ENCODE measurements at places on chromosomes 12 and 14.

- DNase-seq, result no peak
- peaks cover 5% of the 10 kb centered on the region for H3K27me3 ChIP-seq
- no peak overlapping the region for H3K4me3 ChIP-seq
- H3K4me1 ChIP-seq, result no peaks in the 10 kb centered on the region
- H3K36me3 ChIP-seq, result no peaks in the 10 kb centered on the region
These were observed 46.1 kb upstream of the FRMD6 start for GRCh38 chr14:51605575-51605974.

- no peak for DNase-seq
- no peak overlapping the region for H3K27ac ChIP-seq
- no peaks in the 10 kb centered on the region for H3K4me1 ChIP-seq
- no peak overlapping the region for H3K4me3 ChIP-seq
- H3K27me3 ChIP-seq, result no peaks in the 10 kb centered on the region
These were observed 46.1 kb downstream of the UBE3B start for GRCh38 chr12:109523504-109523903.

GRCh38 chr12:125211464-125211863 lies 146.2 kb downstream of the AACS start:
- H3K4me1 ChIP-seq, result no peaks in the 10 kb centered on the region
- no peak overlapping the region for H3K27ac ChIP-seq
- no peak overlapping the region for H3K4me3 ChIP-seq
- no peaks in the 10 kb centered on the region for H3K36me3 ChIP-seq
- no peak for DNase-seq

GRCh38 chr12:93134175-93134890 lies 205.2 kb upstream of the EEA1 start:
- peaks cover 32% of the 10 kb centered on the region for H3K4me1 ChIP-seq
- no peaks in the 10 kb centered on the region for H3K36me3 ChIP-seq
- H3K27me3 ChIP-seq, result no peaks in the 10 kb centered on the region
- DNase-seq, result no peak
- no peak overlapping the region for H3K27ac ChIP-seq
- H3K4me3 ChIP-seq, result no peak overlapping the region

DNA sequence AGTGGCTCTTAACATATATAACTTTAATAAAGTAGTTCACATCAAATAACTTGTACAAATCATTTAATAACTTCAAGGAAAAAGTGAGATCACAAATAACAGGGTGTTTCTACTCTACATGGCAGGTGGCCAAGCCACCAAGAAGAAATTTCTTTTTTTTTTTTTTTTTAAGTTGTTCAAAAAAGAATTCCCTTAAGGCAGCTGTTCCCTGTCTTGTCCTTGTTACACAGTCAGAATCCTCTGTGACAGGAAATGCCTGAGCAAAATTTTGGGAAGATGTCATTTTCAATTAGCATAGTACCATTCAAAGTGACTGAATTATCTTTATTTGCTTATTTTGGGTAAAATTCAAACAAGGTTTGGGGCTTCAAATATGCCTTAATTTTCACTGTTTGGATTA lies 79.4 kb downstream of the LIN7A start:
- H3K27ac ChIP-seq, result no peak overlapping the region
- no peaks in the 10 kb centered on the region for H3K36me3 ChIP-seq
- H3K27me3 ChIP-seq, result no peaks in the 10 kb centered on the region
- H3K4me1 ChIP-seq, result no peaks in the 10 kb centered on the region

GRCh38 chr14:47392326-47392725 lies 283.1 kb downstream of the MDGA2 start:
- no peaks in the 10 kb centered on the region for H3K36me3 ChIP-seq
- H3K27me3 ChIP-seq, result no peaks in the 10 kb centered on the region
- no peaks in the 10 kb centered on the region for H3K4me1 ChIP-seq
- no peak overlapping the region for H3K4me3 ChIP-seq

DNA sequence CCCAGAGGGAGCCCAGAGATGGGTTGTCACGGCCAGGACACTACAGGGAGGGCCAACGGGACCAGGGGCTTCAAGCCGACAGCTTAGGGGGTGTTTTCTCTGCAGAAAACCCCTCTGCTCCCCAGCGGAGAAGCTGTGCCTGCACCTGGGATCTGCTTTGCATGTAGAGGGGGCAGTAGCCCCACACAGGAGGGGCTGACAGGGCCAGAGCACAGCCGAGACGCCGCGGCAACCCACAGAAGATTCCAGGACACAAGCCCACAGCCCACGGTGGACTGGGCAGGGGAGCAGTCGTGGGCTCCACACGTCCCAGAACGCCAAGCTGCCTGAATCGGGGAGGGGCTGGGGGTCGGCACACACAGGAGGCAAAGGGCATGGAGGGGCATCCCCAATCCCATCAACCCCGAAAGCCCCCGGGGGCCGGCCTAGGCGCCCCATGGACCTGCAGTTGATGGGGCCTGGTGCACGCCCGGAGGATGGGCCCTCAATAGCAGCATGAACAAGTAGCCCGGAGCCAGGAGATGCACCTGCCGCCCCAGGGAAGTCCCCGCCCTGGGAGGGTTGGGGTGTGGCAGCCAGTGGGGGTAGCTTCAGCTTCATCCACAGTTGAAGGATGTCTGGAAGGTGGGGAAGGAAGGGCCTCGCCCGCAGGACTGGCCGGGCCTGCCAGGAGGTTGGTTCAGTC lies 30.5 kb upstream of the TMEM179 start:
- no peaks in the 10 kb centered on the region for H3K4me1 ChIP-seq
- peaks cover 9% of the 10 kb centered on the region for H3K27me3 ChIP-seq
- no peak for DNase-seq

GRCh38 chr12:45362291-45362690 lies 146.4 kb downstream of the ANO6 start:
- no peak for DNase-seq
- no peaks in the 10 kb centered on the region for H3K27me3 ChIP-seq
- H3K4me1 ChIP-seq, result no peaks in the 10 kb centered on the region
- no peak overlapping the region for H3K4me3 ChIP-seq
- no peak overlapping the region for H3K27ac ChIP-seq

DNA sequence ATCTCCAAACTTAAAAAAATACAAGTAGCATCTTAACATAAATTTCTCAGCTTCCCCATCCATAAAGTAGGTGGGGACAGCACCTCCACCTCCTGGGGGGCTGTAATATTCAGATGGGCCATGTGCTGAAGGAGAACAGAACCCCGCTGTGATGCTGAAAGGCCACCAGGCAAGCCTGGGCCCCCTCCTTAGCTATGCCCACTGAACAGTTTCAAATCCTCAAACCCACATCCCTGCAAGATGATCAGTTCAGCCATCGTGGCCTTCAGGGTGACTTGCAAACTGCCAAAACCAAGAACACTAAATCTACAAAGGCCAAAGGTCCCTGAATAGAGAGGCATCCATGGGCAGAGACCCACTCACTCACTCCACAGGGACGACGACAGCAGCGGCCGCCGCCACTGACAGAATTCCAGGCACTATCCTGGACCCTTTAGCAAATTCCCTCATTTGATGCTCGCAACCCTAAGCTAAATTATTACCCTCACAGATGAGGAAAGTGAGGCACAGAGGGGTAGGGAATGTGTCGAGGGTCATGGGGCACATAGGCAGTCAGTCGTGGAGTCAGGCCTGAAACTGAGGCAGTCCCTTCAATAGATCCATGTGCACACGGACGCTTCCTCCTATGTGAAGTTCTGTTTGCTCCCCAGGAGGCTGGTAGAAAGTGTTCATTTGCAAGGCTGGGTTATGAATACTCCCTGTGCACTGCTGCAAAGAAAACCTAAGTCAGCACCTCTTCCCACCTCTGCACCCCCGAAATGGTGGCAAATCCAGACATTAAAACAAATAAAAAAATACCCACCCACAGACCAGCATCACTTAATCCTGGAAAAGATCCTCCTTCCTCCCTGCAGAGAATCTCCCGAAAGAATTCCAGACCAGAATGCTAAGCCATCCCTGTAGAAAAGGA lies 5.9 kb downstream of the ITPK1 start:
- H3K4me1 ChIP-seq, result peaks cover 61% of the 10 kb centered on the region
- DNase-seq, result no peak
- peak overlapping the region; percentile 9 for H3K27ac ChIP-seq
- H3K4me3 ChIP-seq, result no peak overlapping the region
- H3K27me3 ChIP-seq, result no peaks in the 10 kb centered on the region

DNA sequence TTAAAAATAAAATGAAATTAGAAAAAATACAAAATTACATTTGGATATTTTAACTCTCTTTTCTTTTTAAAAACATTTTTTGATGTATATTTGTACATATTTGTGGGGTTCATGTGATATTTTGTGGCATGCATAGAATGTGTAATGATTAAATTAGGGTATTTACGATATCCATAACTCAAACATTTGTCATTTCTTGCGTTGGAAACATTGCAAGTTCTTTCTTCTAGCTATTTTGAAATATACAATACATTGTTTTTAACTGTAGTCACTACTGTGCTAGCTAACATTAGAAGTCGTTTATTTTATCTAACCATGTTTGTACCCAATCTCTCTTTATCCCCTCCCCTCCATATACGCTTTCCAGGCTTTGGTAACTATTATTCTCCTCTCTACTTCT lies 13.9 kb upstream of the EIF2S3B start:
- no peak overlapping the region for H3K27ac ChIP-seq
- H3K4me3 ChIP-seq, result no peak overlapping the region
- H3K36me3 ChIP-seq, result peaks cover 15% of the 10 kb centered on the region
- DNase-seq, result no peak

GRCh38 chr12:88325076-88325815 lies 183.1 kb downstream of the TMTC3 start:
- H3K27me3 ChIP-seq, result no peaks in the 10 kb centered on the region
- H3K36me3 ChIP-seq, result no peaks in the 10 kb centered on the region
- no peak for DNase-seq

GRCh38 chr12:111692575-111693210 lies 6.8 kb downstream of the ACAD10 start:
- H3K4me1 ChIP-seq, result peaks cover 2% of the 10 kb centered on the region
- no peak overlapping the region for H3K27ac ChIP-seq
- no peak for DNase-seq

DNA sequence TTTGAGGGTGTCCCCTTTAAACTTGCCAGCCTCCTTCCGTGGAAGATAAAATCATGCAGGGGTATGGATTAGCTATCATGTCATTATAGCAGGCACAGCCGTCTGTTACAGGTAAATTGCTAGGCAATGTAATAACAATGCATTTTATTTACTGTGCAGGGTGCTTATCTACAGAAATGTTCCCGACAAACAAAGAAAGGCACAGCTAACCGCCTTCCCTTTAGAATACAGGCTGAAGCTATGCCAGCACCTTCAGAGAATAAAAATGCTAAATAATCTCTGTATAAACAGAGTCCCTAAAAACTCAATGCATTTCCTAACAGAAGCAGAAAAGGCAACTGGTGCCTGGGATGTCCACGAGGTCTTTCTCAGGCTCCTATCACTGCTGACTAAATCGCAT lies 239.2 kb downstream of the SPTSSA start:
- peaks cover 9% of the 10 kb centered on the region for H3K4me1 ChIP-seq
- H3K27me3 ChIP-seq, result peaks cover 5% of the 10 kb centered on the region
- H3K27ac ChIP-seq, result no peak overlapping the region
- H3K4me3 ChIP-seq, result no peak overlapping the region

GRCh38 chr12:105858981-105859710 lies 279.6 kb downstream of the NUAK1 start:
- H3K4me3 ChIP-seq, result no peak overlapping the region
- no peaks in the 10 kb centered on the region for H3K36me3 ChIP-seq
- H3K27me3 ChIP-seq, result peaks cover 2% of the 10 kb centered on the region
- H3K4me1 ChIP-seq, result no peaks in the 10 kb centered on the region
- DNase-seq, result no peak

- peaks cover 73% of the 10 kb centered on the region for H3K36me3 ChIP-seq
- H3K27ac ChIP-seq, result peak overlapping the region; percentile 33
These were observed 2.3 kb upstream of the NOP2 start for GRCh38 chr12:6570264-6570887.

- H3K4me1 ChIP-seq, result no peaks in the 10 kb centered on the region
- no peaks in the 10 kb centered on the region for H3K27me3 ChIP-seq
- no peak overlapping the region for H3K27ac ChIP-seq
- DNase-seq, result no peak
- H3K4me3 ChIP-seq, result no peak overlapping the region
These were observed 236.5 kb downstream of the DPF3 start for GRCh38 chr14:72657214-72657921.

GRCh38 chr14:52402812-52403526 lies 88.9 kb downstream of the PTGER2 start:
- H3K4me3 ChIP-seq, result no peak overlapping the region
- H3K4me1 ChIP-seq, result peaks cover 55% of the 10 kb centered on the region
- no peaks in the 10 kb centered on the region for H3K36me3 ChIP-seq
- H3K27me3 ChIP-seq, result peaks cover 6% of the 10 kb centered on the region
- peak overlapping the region; percentile 44 for H3K27ac ChIP-seq
